ENCODE measurements at places on chromosomes 2 and 18.

DNA sequence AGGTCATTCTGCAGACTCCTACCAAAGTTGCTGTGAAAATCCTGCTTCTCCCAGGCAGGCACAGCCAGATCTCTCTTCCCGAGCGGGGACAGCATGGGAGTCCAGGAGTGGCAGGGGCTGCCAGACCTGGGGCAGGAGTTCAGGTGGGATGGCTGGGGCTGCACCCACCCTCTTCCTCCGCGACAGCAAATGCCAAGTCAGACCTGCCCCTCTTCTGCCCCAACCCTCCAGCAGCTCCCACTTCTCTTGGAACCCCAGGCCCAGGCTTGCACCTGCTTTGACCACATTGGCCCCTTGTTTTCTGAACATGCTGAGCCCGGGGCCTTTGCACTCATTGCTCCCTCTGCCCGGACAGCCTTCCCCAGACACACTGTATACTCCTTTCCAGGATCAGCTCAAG is 288.2 kb upstream of the HS6ST1 start:
- DNase-seq: no peak

DNA sequence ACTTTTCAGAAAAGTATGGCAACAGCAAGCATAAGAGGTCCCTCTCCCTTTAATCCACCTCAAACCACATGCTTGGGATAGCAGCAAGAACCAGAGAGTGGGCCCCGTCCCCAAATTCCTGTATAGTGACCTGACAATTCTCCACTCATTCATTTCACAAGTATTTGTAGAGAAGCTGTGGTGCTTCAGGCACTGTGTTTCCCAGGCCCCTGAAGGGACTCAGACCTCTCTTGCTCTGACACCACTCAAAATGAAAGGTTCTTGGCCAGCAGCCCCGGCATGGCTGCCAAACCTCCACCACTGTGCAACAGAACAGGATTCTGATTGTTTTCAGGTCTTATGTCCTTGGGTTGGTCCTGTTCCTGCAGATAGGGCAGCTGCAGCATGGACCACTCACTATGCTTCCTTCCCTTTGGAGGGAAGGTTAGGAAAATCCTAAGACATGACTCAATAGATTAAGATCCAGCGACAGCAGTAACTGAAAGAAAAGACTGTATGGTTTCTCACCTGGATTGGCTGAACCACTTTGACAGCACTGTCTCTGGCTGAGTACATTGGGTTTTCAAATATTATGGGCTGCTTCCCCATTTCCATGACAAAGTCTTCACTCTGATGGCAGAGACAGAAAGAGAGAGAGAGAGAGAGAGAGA is 67.6 kb downstream of the DHRS9 start:
- DNase-seq: no peak

- DNase-seq: peak; percentile 63
Measured at GRCh38 chr2:104938231-104938941, 84.5 kb downstream of the POU3F3 start.

GRCh38 chr18:7980136-7980535 is 413.0 kb downstream of the PTPRM start:
- DNase-seq: no peak

DNA sequence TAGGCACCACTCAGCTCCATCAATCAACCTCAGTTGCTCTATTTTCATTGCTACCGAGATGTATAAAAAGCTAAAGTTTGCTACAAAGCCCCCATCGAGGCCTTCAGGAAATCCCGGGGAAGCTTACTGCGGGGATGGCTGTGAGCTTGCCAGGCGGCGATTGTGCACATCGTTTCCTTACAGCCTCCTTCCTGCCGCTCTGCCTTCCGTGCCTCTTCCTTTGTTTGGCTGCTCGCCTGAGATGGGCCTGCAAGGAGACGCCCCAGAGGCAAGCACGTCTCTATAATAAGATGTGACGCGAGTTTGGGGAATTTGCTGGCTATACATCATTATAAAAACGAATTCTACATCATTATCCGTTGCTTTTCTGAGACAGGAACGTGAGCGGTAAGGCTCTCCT is 41.6 kb downstream of the DHRS9 start:
- no peak for DNase-seq

DNA sequence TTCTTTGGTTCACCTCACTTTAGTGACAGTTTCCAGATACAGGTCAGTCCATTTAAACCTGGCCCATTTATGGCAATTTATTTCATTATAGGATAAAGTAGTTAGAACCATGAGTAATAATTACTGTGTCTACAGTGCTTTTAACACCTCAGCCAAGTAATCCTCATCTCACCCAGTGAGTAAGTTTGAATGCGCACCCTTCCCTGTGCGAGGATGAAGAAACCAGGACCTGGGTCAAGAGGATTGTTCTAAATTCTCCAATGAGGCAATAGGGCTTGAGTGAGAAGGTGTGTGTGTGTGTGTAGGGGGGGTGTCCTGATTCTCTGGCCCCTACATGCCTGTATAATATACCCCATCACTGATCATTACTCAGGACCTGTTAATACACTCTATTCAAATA is 854 bp upstream of the MYO1B start:
- no peak for DNase-seq

- DNase-seq: no peak
Measured at GRCh38 chr2:72980535-72981217, 63.4 kb downstream of the EMX1 start.

GRCh38 chr2:54767921-54768320 is 44.5 kb downstream of the EML6 start:
- no peak for DNase-seq

GRCh38 chr2:32647180-32647651 is 19.4 kb downstream of the TTC27 start:
- DNase-seq: no peak

DNA sequence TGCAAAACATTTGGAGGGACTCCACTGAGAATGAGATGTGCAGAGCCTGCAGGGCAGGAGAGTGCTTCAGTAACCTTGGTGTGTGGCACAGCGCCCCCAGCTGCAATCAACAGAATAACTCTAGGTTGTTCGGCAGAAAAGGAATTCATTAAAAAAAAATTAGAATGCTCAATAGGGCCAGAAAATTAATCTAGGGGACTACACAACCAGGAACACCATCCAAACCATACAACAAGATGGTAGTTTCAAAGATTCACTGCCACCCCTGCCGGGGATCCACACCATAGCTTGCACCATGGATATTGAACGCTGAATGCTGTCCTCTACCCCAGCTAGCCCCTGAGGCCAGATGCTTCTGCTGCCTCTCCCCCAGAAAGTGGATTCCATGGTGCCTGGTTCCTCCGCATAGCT is 50.1 kb downstream of the THUMPD2 start:
- DNase-seq: peak; percentile 14

- DNase-seq: peak; percentile 88
Measured at GRCh38 chr2:175167792-175168563, at the start of gene ATF2. ATF2 (minus strand) TSS chr2:175168203; CDS start chr2:175136443, 31,760 bp downstream.

GRCh38 chr2:40317046-40317445 is 134.8 kb downstream of the SLC8A1 start:
- no peak for DNase-seq

GRCh38 chr2:152189622-152190495 is 14.3 kb upstream of the STAM2 start:
- no peak for DNase-seq

- DNase-seq: no peak
Measured at GRCh38 chr18:58726671-58727070, 55.4 kb downstream of the MALT1 start.

DNA sequence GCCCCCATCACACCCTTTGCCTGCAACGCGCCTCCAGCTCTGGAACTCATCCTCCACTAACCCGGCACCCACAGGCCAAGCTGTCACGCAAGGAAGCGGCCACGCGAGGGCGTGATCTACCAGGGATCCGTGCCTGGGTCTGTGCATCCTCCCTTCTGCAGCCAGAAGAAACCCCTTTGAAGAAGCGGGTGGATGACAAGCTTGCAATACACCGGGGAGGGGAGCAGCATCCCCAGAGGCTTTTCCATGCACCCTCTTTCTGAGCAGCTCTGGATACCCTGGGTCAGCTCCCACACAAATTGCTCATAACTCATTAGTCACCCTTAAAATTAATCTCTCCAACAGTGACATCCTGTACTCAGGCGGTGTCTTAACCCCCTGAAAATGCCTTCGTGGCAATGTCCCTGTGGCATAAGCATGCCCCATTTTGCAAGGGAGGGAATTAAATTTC is 47.6 kb downstream of the PDCL3 start:
- peak; percentile 83 for DNase-seq

DNA sequence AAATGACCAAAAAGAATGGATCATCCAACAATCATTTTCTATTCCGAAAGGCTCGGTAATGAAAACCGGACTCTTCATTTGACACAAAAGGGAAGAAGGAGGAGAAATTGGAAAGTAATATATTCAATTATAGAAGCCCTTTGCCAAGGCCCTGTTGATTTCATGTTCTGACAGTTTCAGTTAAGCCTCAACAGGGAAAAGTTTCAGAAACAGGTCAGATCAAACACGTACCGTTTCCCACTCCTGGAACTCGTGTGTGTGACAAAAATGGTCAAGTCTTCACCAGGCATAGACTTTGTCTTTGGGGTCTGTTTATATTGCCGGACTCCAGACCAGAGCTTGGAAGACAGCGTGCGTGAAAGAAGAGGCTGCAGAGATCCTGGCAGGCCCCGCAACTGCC is 101.3 kb upstream of the BCL2L11 start:
- no peak for DNase-seq

DNA sequence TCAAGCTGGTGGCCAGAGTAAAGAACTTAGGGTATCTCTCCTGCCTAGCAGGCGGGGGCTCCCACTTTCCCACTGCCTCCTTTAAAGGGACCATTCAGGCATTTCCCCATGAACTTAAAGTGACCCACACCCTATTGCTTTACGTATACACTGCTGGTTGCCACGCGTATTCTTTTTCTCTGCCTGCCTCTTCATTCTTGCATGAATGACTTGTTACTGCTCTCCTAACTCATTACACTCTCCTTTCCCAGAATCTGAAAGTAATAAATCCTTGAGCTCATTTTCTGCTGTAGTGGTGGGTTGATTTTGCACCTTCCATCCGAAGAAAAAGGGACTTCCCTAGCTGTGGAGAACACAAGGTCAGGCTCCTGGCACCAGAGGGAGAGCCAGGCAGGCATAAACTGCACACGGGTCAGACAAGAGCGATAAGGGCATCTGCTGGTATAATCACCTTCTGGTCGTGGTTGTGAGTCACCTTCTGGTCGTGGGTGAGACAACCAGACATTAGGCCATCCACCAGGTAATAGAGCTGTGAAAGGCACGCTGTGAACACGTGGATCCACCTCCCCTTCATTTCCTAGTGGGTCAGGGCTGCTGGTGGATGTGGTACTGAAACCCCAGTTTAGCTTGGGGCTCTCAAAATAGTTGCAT is 950.3 kb downstream of the SOCS6 start:
- DNase-seq: no peak

GRCh38 chr18:48649231-48649630 is 110.4 kb downstream of the CTIF start:
- DNase-seq: no peak

DNA sequence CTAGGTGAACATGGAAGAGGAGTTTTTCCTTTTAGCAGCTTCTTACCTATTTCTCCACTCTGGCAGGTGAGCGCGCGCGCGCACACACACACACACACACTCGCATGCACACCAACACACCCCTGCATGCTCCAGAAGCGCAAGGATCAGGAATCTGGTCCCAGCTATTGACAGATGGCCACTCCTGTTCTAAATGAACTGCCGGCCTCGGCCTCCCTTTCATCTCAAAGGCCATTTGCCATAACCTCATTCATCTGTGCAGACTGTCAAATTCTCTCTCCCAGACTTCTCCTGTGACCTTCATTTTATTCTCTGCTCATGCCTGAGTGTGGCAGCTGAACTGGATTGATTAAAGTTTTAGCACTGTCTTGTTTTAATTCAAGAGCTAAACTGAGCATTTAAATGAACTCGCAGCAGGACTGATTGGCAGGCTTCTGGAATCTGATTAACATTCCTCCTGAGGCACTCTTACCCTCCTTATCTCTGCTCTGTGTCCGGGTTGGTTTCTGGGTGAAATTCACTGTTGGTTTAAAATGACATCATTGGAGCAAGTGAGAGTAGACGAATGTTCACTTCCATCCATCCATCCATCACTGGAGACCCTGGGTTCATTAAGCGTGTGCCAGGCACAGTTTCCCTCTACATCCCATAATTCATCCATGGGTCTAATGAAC is 58.8 kb downstream of the FECH start:
- DNase-seq: no peak

- no peak for DNase-seq
Measured at GRCh38 chr2:42566837-42567321, 1.6 kb upstream of the MTA3 start.

- DNase-seq: no peak
Measured at GRCh38 chr2:78351208-78351607, 674.3 kb upstream of the REG3G start.

DNA sequence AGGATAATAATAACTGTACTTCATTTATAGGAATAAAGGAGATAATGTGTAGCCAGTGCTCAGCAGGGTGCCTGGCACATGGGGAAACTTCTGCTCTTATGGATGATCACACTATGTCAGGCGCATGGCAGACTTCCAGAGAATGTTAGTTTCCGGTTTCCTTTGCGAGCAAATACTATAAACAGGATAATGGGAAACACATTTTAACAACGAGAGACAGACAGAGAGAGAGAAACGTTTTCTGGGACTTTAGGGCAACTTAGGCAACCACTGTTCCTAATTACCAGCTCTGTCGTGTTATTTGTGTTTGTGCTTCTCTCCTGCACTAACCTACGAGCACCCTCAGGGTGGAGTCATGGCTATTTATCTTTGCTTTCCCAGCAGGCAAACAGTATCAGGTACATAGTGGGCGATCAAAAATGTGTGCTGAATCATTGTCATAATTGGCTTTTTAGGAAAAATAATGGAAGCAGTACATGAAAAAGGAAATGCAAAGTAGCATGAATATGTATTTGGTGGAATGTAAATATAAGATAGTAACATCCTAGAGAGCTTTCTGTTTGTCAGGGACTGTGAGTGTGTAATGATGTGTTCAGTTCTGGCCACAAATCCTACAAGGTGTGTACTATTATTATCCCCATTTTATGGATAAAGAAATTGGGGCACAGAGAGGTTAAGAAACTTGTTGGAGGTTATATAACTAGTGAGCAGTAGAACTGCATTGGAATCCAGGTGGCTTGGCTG is 36.8 kb upstream of the IGFBP2 start:
- no peak for DNase-seq

GRCh38 chr2:26382564-26382963 is 19.2 kb upstream of the DRC1 start:
- no peak for DNase-seq

DNA sequence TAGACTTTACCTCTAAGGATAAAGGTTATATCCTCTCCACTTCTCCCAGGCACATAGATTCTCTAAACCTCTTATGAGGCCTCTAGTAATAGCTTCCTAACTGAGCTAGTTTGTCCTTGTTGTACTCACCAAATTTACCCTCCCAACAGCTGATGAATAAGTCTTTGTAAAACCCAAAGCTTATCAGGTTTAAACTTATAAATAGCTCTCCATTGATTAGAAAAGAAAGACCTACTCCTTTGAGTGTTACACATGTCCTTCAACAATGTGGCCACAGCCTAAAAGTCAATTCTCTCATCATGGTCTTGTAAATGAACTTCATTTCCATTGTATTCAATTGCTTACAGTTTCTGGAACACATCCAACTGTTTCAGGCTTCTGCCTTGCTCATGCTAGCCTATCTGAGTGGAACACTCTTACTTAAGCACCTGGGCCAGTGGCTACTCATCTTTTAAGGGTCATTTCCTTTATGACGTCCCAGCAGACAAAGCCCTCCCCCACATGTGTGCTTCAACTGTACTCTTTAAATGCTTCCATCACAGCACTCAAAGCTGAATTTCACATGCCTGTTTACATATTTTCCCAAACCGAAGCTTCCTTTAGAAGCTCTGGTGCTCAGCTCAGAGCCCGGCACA is 131.6 kb downstream of the CDH2 start:
- no peak for DNase-seq

All from nucleus accumbens (tissue), 56 donors.